ENCODE measurements at places on chromosomes 3 and 15. TPM values are rescaled to one million over a fixed set of nuclear protein-coding genes. Genes with fewer than 3 reads are reported as not detected.
A peak's percentile ranks its signal among the peaks of the same experiment; 100 is the strongest.

Gene CCK
- not detected for total RNA-seq

GRCh38 chr3:129000742-129001100 is 383 bp upstream of the EFCC1 start:
- DNase-seq = no peak

GRCh38 chr3:27699067-27699466 is 23.1 kb downstream of the EOMES start:
- no peak for DNase-seq

DNA sequence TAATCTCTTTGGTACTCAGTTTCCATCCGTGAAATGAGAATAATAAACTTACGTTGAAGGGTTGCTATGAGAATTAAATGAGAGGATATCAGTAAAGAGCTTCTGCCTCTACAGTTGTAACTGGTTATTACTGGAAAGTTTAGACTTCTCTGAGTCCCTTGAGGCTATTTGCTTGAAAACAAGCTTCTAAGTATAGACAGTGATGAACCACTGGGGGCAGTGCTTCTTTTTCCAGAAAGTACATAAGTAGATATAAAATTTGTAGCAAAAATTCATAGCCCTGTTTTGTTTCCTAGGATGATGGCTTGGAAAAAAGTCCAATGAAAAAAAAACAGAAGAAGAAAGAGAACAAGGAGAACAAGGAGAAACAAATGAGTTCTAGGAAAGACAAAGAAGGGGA is 87.1 kb downstream of the RGMA start:
- no peak for DNase-seq

- DNase-seq = peak; percentile 38
These were observed 897 bp downstream of the RAD54L2 start for GRCh38 chr3:51539291-51539941.

GRCh38 chr3:195458316-195458717 is 15.5 kb upstream of the ACAP2 start:
- DNase-seq = no peak

- no peak for DNase-seq
These were observed 241.8 kb downstream of the TBC1D5 start for GRCh38 chr3:17500618-17501017.

DNA sequence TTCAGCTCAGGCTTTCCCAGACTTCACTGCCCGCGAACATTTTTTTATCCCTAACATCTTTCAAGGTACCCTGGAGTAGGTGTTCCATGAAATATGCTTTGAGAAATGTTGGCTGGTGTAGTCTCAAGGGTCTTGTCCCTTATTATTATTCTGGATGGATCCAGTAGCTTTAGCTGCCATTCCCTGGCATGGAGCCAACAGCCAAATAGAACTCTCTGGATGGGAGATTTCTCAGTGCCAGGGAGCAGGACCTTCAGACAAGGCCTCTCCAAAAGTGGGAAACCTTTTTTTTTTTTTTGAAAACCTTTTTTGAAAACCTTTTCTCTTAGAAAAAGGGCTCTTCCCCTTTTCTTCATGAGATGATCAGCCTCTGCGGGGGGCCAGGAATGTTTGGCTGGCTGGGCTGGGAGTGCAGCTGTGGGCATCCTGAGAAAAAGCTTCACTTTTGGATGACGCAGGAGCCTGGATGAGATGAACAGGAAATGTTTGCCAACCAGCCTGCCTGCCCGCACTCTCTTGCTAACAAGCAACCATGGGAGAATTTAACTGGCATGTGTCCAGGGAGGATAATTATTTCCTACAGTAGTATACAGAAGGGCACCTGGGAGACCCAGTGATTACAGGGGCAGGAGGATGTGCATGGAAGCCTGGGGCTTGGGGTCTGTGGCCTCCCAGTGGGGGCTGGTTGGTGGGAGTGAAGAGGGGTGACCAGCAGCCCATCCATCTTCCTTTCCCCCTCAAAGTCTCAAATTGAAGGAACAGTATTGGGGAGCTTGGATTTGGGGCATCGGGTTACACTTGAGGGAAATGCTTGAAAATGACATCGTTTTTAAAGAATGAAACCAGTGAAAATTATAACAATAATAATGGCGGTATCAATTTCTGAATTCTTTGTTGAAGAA is 109.1 kb upstream of the LRIG1 start:
- no peak for DNase-seq

GRCh38 chr3:68915973-68916372 is 16.4 kb downstream of the TAFA4 start:
- no peak for DNase-seq

DNA sequence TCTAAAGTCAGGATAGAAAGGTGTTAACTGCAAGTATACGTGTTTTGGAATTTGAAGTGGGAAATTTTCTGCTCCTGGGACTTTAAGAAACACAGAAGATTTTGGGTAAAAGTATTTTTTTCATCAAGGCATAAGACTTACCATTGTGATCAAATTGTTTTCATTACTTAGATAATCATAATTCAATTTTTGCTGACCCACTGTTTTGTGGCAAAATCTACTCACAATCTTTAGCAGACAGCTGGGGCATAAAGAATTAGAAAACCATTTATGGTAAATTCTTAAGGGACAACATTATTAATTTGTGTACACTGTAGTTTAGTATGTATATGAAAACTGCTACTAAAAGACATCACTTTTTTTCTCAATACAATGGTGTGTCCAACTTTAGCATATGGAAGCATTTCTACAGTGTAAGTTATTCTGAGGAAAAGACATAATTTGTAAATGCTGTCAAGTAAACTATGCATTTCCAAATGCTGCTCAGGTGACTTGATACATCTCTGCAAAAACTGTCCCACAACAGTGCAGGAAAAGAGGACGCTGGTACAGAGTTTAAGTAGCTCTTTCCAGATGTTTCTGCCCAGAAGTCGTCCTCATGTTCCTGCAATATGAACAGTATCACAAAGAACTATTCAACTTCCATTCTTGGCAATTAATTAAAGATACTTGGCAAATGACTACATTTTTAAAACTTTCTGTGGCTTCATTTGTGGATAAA is 52.3 kb downstream of the THSD4 start:
- no peak for DNase-seq

DNA sequence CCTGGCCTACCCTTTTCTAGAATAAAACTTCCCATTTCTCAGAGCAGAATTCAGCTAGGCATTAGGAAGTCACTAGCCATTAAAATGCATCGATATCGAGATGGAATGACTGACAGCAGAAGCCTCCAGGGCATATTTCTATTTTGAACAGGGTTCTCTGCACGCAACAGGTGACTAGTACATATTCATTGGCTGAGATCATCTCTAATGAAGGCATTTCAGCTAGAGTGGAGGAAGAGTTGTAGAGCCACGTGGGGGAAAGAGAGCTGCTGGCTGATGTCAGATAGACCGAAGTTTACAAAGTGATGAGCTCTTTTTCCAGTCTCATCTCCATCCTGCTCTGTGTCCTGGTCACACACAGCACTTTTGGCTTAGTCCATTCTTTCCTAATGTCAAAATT is 7.5 kb downstream of the TMEM40 start:
- no peak for DNase-seq

GRCh38 chr3:930866-931265 is 162.0 kb upstream of the CNTN6 start:
- DNase-seq = no peak

- no peak for DNase-seq
These were observed 183.7 kb downstream of the DPH6 start for GRCh38 chr15:35362195-35362829.

DNA sequence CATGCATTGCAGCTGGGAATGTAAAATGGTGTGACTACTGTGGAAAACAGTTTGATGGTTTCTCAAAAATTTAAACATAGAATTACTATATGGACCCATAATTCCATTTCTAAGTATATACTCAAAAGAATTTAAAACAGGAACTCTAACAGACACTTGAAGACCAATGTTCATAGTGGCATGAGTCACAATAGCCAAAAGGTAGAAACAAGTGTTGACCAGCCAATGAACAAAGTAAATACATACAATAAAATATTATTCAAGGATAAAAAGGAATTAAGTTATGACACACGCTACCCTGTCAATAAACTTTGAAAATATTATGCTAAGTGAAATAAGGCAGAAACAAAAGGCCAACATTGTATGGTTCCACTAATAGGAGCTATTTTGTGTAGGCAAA is 357.4 kb upstream of the IL12A start:
- DNase-seq = no peak

GRCh38 chr3:123375014-123375940 is 73.6 kb downstream of the ADCY5 start:
- no peak for DNase-seq

GRCh38 chr3:160084998-160085397 is 96.4 kb downstream of the IL12A start:
- no peak for DNase-seq

All from Caco-2 (cell line).